ENCODE measurements at places on chromosomes 16 and 17.

- DNase-seq, result no peak
Observed at GRCh38 chr17:81448950-81449349, 53.7 kb downstream of the BAHCC1 start.

DNA sequence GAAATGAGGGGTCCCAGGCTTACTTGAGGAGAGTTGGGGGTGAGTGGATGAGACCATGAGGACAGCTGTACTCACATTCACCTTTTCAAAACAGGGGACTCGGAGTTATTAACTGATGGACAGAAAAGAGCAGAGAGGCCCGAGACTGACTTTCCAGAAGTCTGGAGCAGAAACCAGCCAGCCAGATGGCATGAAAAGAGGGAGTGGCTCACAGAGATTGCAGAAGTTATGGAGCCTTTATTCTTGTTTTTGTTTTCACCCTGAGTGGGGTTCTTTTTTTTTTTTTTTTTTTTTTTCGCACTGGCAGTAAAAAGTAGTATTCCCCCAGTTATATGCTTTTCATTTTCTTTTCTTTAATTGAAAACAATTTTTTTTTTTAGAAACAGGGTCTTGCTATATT lies 18.9 kb downstream of the TVP23A start:
- no peak for DNase-seq

- DNase-seq, result no peak
Observed at GRCh38 chr17:59423137-59423724, 91.8 kb downstream of the YPEL2 start.

GRCh38 chr17:76018801-76019200 lies 8.3 kb downstream of the EVPL start:
- DNase-seq, result no peak

GRCh38 chr17:40646791-40647623 lies 611 bp downstream of the SMARCE1 start:
- peak; percentile 61 for DNase-seq

GRCh38 chr17:31788956-31789355 lies 70.1 kb downstream of the COPRS start:
- DNase-seq, result no peak

DNA sequence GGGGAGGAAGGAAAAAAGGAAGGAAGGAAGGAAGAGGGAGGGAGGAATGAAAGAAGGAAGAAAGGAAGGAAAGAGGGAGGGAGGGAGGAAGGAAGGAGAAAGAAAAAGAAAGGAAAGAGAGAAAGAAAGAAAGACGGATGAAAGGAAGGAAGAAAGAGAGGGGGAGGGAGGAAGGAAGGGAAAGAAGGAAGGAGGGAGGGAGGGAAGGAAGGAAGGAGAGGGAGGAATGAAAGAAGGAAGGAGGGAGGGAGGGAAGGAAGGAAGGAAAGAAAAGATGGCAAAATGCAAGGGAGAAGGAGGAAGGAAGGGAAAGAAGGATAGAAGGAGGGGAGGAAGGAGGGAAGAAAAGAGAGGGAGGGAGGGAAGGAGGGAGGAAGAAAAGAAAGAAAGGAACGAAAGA lies 257.3 kb upstream of the C16orf82 start:
- no peak for DNase-seq

GRCh38 chr16:78235168-78235800 lies 135.8 kb downstream of the WWOX start:
- peak; percentile 70 for DNase-seq

GRCh38 chr17:46810837-46811236 lies 7.7 kb downstream of the WNT3 start:
- no peak for DNase-seq

DNA sequence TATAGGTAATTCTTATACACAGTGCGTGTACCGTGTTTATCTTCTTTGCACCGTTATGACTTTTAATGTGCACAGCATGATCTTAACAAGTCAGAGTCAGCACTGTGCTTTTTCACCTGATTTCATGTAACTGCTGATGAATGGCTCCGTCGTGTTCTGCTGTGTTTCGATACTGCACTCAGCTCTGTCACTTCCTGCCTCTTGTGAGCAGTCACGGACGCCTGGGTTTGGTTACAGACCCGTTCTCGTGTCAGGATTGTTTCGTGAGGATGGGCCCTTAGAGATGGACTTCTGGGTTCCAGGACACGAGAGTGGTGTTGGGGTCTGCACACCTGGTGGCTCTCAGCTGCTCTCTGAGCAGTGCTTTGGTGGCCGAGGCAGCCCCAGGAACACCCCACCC lies 24.6 kb downstream of the TBCD start:
- no peak for DNase-seq

GRCh38 chr16:27436921-27437650 lies 35.1 kb downstream of the IL21R start:
- DNase-seq, result peak; percentile 13

DNA sequence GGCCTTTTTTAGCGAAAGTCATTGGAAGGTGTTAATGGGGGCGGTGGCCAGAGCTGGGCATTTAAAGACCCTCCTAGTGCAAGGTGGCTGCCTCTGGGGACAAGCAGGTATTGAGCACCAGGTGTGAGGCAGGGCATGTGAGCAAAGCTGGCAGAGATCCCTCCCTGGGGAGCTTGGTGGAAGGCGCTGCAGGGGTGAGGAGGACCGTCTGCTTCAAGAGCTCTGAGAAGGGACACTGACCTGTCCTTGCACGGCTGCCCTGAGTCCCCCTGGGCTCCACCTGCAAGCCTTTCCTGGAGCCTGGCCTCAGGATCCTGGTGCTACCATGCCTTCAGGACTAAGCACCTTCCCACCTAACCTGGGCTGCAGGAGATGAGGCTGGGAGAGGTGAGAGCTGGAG lies 127.0 kb upstream of the CIBAR2 start:
- no peak for DNase-seq

DNA sequence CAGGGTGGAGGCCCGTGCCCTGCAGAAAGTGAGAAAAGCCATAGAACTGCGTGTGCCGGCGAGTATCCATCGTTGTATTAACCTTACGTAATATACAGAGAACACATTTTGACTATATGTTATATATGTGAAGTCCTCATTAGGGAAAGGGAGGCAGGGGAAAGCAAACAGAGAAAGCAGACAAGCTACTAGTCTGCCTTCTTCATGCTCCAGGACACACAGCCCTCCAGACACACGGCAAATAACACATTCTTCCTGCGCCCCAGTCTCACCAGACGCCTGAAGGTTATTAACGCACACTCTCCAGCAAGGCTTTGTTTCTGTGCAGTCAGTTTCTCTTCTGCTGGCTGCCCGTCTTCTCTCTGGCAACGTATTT lies 28.8 kb downstream of the PRDM7 start:
- no peak for DNase-seq

GRCh38 chr17:67818110-67819002 lies 6.9 kb upstream of the BPTF start:
- DNase-seq, result no peak

- no peak for DNase-seq
Observed at GRCh38 chr17:19561697-19562318, 28.2 kb downstream of the SLC47A1 start.

DNA sequence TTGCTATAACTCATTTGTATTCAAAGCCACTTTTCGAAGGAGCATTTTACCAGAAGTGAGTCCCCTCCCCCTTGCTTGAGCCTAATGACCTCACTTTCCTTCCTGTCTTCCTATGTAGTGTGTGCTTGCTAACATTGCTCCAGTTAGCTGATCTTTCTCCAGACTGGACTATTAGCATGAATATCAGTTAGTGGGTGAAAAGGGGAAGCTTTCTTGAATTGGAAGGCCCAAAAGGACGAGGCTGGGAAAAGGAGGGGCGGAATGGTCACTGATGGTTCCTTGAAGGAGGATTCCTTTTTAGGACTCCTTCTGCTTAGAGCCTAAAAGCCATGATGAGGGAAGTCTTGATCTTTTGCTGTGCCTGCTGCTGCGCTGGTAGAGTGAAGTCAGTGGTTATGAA lies 11.9 kb downstream of the MAP3K3 start:
- no peak for DNase-seq

- no peak for DNase-seq
Observed at GRCh38 chr16:1610899-1611632, 806 bp downstream of the IFT140 start.

DNA sequence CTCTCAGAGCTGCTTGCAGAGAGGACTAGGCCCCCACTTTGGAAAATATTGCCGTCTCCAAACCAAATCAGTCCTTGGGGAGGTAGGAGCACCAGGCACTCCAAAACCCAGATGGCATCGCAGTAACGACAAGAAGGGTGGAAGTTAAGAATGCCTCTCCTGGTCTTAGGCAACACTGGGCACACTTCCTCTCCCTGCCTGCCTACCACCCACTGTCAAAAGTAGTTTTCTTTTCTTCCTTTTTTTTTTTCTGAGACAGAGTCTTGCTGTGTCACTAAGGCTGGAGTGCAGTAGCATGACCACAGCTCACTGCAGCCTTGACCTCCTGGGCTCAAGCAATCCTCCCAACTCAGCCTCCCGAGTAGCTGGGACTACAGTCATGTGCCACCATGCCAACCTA lies 47.2 kb downstream of the SRL start:
- no peak for DNase-seq

DNA sequence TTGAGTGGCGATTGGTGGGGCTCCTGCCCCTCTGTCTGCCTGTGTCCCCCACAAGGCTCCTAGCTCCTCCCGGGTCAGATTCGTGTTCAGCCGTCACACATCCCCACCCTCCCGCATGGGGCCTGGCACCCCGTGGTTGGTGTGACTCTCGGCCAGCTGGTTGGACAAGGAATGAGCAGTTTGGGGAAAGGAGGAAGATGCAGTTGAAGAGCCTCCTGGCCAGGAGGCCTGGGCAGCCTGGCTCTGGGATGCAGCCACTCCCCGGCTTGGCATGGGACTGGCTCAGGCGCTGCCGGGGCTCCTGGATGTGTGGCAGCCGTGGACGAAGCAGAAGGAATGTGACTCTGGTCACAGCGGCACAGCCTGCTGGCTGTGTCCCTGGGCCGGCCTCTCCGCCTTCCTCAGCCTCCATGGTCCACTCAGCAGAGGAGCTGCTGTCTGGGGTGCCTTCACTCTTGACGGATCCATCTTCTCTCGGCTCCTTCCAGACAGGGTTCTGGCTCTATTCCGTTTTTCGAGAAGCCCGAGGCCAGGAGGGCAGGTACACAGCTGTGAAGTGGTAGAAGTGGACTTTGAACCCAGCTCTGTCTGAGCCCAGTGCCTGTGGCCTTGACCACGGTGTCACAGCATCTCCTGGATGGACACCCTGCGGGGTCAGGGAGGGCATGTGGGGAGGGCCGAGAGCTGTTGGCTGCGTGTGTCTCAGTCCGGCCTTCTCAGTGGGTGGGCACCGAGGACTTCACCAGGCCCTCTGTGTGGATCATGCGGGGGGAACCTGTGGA lies 2.1 kb downstream of the TRAF7 start:
- no peak for DNase-seq

- no peak for DNase-seq
Observed at GRCh38 chr16:47927330-47927729, 228.5 kb downstream of the ABCC12 start.

DNA sequence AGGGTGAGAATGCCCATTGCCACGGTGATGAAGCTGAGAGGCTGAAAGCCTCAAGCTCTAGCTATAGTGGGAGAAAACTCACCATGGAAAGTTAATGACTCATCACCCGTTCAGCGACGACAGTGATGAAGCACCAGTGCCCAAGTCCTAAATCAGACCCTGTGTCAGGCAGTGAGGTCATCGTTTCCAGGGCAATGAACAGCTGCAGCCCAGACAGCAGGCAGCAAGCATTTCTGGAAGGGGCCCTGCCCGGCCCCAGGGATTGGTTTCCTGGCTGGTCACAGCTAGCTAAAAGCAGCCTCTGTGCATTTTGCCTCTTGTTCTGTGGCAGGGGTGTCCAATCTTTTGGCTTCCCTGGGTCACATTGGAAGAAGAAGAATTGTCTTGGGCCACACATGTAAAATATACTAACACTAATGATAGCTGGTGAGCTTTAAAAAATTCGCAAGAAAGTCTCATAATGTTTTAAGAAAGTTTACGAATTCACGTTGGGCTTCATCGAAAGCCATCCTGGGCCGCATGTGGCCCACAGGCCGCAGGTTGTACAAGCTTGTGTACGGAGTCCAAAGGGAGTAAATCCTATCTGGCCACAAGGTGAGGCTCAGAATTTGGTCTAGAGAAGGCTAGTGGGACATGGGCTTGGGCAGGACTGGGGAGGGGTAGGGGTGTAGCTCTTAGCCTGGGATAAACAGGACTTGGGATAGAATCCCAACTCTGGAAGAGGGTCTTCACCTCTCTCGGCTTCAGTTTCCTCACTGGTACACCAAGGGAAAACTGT lies 40.6 kb downstream of the MIS12 start:
- DNase-seq, result peak; percentile 79

DNA sequence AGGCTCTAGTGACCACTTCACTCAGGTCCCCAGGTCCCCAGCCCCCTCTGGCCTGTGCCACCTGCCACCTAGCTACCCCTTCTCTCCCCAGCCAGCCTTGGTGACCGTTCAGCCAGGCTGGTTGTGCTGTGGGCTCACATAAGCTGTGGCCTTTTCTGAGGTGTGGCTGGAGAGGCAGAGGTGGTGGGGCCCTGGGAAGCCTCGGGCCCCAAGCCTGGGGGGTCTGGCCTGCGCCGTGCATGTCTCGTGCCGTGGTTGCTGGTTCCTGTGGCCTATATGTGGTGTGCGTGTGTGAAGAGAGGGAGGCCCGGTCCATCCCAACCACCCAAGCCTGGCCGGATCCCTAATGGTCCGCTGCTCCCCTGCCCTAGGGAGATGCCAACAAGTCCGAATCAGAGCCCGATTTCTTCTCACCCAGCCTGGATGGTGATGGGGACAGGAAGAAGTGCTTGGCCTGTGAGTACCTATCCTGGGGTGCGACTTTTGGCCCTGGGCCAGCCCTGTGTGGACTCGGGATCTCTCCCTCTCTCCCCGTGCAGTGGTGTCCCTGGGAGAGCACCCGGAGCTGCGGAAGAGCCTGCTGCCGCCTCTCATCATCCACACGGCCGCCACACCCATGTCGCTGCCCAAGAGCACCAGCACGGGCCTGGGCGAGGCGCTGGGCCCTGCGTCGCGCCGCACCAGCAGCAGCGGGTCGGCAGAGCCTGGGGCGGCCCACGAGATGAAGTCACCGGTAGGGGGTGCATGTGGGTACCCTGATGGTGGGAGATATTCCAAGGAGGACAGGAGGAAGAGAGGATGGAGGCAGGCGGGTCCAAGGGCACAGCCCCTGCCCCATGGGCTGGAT lies 35.9 kb downstream of the CACNA1G start:
- no peak for DNase-seq

DNA sequence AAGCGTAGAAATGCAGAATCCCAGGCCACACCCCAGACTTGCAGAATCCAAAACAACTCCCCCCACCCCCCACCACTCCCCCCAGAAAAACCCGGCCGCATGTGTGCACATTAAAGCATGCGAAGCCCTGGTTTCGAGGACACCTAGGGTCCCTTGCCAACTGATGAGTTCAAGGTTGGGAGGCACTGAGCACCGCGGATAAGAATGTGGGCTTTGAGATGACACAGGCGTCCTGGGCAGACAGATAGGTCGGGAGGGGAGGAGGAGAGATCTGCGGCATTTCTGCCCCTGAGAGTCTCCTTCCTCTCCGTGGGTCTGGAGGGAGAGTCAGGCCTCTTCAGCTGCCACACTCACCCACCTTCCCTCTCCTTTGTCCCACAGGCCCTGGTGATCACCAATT lies 98.3 kb downstream of the ABCC1 start:
- no peak for DNase-seq

- no peak for DNase-seq
Observed at GRCh38 chr16:4654011-4654963, 29.7 kb downstream of the MGRN1 start.

- no peak for DNase-seq
Observed at GRCh38 chr17:71180801-71181385, 939.9 kb upstream of the SOX9 start.

- DNase-seq, result no peak
Observed at GRCh38 chr16:72410492-72410891, 238.5 kb upstream of the PMFBP1 start.

GRCh38 chr16:14310519-14310991 lies 239.4 kb downstream of the MRTFB start:
- no peak for DNase-seq

- DNase-seq, result no peak
Observed at GRCh38 chr17:34116306-34116705, 138.8 kb upstream of the CCL2 start.
